ENCODE measurements at places on chromosomes 6 and 20.

DNA sequence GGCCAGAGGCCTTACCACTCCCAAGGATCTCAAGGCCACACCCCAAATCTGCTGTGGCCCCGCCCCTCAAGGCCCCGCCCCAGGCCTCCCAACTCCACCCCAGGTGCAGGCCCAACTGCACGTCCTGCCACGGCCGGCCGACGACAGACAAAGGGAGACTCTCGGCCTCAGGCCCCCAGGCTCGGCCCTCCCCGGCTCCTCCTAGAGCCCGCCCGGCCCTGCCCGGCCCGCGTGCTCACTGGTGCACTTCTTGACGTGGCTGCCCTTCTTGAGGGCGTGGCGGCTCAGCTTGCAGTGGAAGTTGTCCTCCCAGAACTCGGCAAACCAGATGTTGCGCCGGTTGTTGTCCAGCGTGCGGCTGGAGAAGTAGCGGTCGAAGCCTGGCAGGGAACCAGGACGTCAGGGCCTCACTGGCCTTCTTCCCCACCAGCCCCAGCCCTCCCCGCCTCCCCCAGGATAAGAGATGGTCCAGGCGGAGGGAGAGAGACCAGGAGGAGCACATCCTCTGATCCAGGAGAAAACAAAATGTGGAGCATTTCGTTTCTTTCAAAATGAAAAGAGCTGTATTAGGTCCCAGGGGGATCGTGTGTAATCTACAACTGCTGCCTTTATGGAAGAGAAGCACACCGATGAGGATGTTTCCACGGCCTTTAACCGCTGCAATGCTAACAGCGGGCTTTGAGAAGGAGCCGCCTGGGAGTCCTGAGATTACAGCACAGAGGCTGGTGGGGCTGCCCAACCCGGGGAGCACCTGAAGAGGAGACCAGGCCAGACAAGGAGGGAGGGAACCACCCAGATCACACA lies 89.4 kb downstream of the GRM4 start:
- peak; percentile 61 for DNase-seq

DNA sequence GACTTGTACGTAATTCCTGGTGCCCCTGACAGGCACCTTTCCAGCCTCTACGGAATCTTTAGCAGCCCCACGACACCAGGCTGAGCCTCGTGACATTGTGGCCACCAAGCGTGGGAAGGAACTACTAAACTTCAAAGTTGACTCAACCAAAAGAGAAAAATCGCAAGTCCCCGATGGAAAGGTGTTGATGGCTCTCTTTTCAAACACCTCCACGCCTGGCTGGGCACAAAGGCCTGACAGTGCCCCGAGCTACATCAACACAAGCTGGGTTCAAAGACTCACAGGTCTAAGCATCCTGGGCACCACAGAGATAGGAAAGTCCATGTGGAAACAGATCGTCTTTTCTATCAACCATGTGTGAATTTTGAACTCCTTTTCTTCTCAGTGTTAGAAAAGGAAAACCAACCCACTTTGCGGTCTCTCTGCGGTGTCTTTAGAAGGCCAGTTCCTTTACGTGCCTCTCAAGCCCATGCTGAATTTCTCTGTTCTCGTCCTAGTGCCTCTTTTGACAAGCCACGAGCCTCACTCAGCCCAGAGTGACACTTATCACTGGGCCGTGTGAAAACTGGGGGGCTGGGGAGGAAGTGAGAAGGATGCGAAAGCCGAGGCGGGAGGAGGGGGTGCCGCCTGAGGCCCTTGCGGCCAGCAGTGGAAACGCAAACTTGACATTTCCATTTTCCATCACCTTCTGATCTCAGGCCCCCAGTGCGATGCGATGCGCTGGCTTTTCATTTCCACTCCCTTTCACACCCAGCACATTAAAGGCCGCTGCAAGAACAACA lies 59.4 kb downstream of the GFOD1 start:
- no peak for DNase-seq

DNA sequence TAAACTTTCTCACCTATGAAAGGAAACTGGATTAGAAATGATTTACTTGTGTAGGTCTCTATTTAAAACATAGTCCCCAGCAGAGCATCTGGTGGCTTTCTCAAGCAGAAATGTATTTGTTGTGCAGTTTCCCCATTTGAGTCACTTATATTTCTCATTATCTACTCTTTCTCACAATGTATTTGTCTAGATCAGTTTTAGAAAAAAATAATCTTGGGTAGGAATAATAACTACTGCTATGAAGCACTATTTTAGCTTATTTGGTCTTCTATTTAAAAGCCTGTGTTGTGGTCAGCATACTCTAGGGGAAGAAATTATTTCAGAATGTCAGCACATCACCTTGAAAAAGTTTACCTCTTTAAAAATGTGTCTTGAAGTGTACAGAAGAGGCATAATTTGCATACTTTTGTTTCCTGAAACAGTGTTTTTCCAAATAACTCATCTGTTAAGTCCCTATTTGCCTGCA lies 60.9 kb upstream of the PRL start:
- no peak for DNase-seq

DNA sequence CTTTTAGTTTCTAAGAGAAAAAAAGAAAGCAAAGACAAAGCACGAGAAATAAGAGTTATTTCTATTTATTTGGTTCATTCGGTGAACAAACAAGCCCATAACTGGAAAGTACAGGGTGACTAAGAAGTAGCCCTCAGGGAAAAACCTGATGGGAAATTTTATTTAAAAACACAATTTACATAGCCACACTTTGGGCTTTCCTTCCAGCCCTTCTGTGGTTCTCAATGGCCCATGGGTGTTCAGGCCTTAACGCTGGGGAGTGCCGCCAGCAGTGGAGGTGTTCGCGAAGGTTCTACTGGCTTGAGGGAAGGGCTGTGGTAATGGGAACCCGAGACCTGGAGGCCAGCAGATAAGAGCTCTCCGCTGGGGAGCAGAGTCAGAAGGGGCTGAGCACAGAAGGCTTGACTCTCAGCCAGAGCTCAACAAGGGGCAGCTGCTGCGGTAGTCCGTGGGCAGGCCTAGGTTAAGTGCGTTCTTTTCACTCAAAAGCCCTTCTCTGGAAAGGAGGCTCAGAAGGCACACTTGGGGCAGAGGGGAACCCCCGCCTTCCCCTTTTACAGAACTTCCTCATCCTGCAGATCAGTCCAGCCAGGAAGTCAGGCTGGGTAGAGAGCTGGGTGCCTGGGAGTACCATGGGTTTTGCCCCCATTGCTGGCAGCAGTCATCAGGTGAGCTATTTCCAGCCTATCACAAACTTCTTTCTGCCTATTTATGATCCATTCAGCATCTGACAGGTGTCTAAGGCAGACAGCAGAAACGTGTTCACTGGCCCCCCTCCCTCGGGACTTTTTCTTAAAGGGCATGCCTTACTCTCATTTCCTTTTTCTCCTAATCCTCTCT lies 8.8 kb upstream of the CD83 start:
- no peak for DNase-seq

DNA sequence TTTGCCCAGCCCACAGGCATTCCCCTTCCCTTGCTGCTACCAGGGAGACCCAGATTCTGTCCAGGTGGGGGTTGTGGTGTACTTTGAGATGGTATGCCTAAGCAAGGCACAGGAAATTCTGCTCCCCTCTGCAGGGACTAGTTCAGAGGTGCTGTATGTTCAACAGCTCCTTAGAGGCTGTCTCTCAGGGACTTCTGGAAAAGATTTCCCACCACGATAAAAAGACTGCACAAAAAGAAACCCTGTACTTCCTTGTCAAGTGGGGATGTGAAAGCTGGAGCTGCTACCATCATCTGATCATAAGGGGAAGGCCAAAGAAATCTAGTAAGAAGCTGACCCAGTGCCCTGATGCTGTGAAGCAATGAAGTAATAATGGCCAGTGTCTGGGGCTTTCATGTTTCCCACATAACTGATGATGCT lies 51.5 kb upstream of the SMIM29 start:
- no peak for DNase-seq

- no peak for DNase-seq
Observed at GRCh38 chr6:81977486-81977885, 225.0 kb upstream of the TENT5A start.

DNA sequence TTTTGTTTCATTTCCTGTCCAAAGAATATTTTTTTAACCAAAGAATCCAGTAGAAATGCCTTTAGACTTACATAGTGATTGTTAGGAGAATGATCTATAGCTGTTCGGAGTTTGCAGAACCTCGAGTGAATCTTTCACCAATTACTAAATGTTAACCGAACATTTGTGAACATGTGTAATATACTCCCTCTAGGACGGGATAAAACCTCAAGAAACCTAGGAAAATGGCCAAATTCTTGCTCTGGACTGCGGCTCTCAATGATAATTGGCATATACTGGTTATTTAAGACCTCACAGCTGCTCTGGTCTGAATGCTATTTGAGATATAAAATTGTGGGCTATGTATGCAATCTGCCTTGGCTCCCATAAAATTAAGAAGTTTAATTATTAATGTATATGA lies 137.1 kb downstream of the PACRG start:
- no peak for DNase-seq

Data from NCI-H69 (cell line).